ENCODE measurements at places on chromosomes 6 and 20.

- DNase-seq = no peak
Measured at GRCh38 chr6:131001945-131002660, 60.9 kb downstream of the EPB41L2 start.

DNA sequence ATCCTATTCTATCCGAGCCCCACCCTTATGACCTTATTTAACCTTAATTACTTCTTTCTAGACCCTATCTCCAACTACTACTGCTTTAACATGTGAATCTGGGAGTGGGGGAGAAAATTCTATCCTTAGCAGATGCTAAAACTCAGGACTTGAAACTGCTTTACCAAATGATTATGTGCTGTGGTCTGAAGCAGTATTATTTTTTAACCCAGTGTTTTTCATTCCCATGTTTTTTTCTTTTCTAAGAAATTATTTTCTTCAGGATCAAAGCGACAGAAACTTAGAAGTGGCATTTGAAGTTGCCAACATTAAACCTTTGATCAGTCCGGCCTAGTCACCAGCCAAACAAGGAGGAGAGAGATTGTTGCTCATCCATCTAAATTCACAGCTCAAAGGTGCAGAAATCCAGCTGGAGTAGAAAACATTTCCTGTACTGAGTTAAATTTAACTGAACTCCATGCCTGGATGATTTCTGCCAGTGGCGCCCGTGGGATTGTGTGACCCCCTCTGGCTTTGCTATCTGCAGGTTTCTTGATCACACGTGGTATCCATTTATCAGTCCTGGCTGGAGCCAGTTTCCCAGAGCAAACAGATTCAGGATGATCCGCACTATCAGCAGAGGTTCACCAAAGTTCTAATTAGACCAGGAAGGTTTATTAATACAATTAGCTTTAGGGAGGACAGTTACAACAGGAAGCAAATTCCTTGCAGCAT, 300.5 kb downstream of the PLCB1 start:
- no peak for DNase-seq

GRCh38 chr6:152595499-152595898, 41.7 kb downstream of the SYNE1 start:
- DNase-seq = no peak

- DNase-seq = no peak
Measured at GRCh38 chr20:57212534-57213276, 53.7 kb downstream of the BMP7 start.

- no peak for DNase-seq
Measured at GRCh38 chr6:116676021-116676420, 5.0 kb upstream of the KPNA5 start.

DNA sequence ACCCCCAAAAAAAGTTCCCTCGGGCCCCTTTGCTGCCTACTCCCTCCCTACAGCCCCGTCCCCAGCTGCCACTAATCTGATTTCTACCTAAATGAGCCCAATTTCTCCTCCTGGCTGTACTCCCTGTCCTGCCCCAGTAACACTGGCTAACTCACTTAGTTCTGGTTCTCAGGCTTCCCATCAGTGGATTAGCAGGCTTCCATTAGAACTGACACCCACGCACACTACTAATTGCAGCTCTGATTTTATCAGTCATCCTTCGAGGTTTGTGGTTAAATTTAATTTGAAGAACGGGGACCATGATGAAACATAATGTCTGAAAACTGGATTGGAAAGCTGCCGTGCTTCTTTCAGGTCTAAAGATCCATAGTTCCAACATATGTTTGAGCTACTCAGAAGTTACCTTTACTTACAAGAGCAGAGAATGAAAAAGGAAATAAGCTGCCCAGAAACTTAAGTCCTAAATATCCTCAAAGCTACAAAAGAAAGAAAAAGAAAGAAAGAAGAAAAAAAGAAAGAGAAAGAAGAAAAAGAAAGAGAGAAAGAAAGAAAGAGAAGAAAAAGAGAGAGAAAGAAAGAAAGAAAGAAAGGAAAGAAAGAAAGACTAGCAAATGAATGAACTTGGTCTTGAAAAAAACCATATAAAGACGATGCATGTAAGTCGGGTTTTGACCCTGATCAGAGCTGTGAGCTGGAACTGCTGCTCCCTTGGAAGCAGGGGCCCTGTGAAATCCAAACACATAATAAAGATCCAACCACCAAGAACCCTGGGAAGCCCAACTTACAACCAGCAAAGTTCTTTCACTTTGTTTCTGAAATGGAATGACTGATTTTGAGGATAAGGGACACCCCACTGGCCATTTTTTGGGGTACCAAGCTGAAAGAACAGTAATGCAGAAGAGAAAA, 51.7 kb downstream of the CNKSR3 start:
- no peak for DNase-seq
